Body of pancreas (tissue), 4 donors: ENCODE measurements at places on chromosomes 16 and 17. TPM values are rescaled to one million over a fixed set of nuclear protein-coding genes. Genes with fewer than 3 reads are reported as not detected.

- H3K4me1 ChIP-seq = no peaks in the 10 kb centered on the region
- no peaks in the 10 kb centered on the region for H3K36me3 ChIP-seq
- no peak overlapping the region for H3K4me3 ChIP-seq
- DNase-seq = no peak
These were observed 8.5 kb upstream of the PIK3R6 start for GRCh38 chr17:8875957-8876356.

DNA sequence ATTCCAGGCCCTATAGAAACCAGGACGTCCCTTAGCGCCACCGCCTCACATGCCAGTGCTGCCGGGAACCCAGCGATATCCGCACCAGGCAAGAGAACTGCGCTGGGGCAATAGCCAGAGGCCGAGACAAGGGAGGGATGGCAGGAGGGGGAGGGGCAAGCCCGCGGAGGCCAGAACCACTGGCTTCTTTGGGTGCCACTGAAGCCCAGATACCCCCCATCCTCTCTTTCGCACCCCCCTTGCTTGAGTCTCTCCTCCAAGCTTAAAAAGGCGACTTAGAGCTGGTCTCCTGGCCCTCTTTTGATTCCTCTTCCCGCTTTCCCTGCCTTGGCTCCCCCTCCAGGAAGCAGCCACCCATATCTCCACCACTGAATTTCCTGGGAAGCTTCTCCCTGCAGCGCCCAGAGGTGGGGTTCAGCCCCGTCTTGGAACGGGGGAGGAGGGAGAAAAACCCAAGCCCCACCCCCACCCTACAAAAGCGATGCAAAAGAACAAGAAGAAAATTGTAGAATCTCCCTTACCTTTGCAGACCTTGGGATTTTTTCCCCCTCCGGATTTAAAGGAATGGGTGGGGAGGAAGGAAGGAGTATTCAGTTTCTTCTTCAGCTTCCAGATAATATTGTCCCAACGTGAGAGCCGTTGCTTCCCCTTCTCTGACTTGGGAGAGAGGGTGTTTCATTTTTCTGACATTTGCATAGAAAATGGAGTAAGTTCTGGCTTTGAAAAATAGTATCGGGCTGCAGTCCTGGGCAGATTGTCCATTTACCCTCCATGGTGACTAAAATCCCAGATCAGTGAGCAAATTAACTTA, 622 bp downstream of the HOXB6 start:
- no peak overlapping the region for H3K4me3 ChIP-seq
- H3K36me3 ChIP-seq = no peaks in the 10 kb centered on the region
- no peak for DNase-seq
- H3K4me1 ChIP-seq = peaks cover 13% of the 10 kb centered on the region
- peaks cover 64% of the 10 kb centered on the region for H3K27me3 ChIP-seq

Gene KRTAP16-1
- total RNA-seq = not detected

GRCh38 chr16:71242036-71242435, 11.5 kb upstream of the HYDIN start:
- no peaks in the 10 kb centered on the region for H3K27me3 ChIP-seq
- no peak overlapping the region for H3K4me3 ChIP-seq
- H3K4me1 ChIP-seq = no peaks in the 10 kb centered on the region
- H3K36me3 ChIP-seq = no peaks in the 10 kb centered on the region
- no peak overlapping the region for H3K27ac ChIP-seq

- no peak overlapping the region for H3K4me3 ChIP-seq
- no peaks in the 10 kb centered on the region for H3K27me3 ChIP-seq
- no peak overlapping the region for H3K27ac ChIP-seq
- peaks cover 16% of the 10 kb centered on the region for H3K4me1 ChIP-seq
These were observed 115.9 kb upstream of the TNRC6C start for GRCh38 chr17:77842528-77843147.
